ENCODE measurements at places on chromosomes 7 and 10.

GRCh38 chr7:101216860-101217387, 457 bp downstream of the PLOD3 start:
- DNase-seq = peak; percentile 41

GRCh38 chr10:48474765-48475365, 130.0 kb downstream of the ARHGAP22 start:
- no peak for DNase-seq

DNA sequence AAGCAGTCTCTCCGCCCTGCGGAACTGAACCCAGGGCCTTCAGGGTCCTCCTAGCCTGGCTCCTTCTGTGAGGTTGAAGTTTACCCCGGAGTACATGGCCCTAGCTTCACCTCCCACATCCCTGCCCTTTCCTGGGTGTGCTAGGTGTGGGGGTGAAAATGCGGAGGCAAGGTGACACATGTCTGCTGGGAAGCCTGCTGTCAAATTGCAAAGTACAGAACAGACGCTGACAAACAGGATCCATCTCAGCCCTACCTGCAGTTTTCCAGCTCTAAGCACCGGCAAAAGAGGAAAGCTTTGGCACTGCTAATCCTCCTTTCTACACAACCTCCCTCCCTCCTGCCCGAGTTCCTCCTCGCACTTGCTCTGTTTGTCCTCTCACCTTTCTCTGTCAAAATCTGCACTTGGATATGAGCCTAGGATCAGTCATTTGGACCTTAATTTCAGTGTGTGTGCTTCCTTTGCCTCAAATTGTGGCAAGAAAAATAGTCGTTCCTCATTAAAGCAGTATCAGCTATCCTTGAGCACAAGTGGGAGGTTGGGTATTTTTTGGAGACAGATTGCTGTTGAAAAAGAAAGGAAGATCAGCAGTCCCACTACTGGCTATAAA, 14.4 kb upstream of the GPR15LG start:
- DNase-seq = no peak

DNA sequence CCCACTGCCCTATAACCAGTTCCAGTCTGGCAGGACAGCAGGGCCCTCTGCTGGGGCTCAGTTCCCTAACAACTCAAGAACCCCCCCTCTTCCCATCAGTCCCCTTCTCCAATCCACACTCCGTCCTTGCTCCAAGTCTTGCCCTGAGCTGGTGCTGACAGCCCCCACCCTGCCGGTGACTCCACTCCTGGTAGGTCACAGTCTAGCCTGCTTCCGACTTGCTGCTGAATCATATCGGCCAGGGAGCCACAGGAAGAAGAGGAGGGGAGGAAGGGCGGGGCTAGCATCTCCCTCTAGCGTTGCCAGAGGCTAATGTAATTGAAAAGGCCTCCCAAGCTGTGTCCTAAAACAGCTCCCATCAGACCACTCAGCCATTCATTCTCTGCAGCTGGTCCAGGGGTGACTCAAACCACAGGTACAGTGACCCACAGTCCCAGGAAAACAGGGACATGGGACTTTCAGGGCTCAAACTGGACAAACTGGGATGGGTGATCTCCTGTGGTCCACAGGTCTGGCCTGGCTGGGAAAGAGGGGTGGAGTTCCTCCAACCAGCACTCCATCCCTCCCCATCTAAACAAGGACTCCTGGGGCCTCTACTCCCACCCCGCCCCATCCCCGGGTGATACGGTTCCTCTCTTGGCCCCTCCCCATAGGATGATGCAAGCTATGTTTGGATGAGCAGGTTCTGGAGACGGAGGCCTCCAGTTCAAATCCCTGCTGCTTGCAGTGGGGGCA, 158.8 kb downstream of the SH3PXD2A start:
- no peak for DNase-seq

- no peak for DNase-seq
Observed at GRCh38 chr7:131849472-131849871, 293.0 kb upstream of the PODXL start.

DNA sequence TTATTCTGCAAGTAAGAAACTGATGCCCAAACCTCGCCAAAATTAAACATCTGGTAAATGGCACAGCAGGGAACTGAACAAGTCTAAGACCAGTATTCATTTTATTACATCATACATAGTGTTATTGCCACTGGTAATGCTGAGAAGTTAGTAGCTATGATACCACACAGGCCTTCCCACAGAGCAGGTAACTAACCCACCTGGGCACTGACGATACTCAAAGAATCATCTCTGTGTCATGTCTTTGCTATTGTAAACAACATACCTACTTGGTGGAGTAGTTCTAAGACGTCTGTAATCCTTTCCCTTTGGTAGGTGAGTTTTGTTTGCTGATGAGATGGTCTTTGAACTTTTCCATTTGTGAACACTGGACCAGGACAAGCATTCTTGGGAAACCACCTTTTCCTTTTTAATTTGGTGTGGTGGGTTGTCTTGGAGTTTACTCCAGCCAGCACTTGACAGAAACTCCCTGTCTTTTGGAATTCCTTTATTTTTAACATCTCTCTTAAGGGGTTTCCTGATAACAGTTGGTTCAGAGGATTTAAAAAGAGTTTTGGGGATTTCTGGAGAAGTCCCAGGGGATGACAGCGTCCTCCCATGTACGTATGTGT, 40.9 kb downstream of the PDSS1 start:
- DNase-seq = no peak

DNA sequence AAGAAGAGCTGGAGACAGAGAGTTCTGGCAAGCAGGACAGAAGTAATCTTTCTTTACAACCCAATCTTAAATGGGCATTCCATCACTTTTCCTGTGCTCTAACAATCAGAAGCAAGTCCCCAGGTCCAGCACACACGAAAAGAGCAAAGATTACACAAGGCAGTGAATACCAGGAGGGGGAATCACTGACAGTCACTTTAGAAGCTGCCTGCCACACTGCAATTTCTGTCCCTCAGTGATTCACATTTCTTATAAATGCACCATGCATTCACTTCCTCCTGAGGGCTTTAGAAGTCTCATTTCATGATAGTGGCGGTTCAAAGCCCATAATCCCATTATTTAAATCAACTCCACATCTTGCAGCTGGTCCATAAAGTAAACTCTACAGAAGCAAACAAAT, 362.5 kb downstream of the POM121L12 start:
- no peak for DNase-seq

DNA sequence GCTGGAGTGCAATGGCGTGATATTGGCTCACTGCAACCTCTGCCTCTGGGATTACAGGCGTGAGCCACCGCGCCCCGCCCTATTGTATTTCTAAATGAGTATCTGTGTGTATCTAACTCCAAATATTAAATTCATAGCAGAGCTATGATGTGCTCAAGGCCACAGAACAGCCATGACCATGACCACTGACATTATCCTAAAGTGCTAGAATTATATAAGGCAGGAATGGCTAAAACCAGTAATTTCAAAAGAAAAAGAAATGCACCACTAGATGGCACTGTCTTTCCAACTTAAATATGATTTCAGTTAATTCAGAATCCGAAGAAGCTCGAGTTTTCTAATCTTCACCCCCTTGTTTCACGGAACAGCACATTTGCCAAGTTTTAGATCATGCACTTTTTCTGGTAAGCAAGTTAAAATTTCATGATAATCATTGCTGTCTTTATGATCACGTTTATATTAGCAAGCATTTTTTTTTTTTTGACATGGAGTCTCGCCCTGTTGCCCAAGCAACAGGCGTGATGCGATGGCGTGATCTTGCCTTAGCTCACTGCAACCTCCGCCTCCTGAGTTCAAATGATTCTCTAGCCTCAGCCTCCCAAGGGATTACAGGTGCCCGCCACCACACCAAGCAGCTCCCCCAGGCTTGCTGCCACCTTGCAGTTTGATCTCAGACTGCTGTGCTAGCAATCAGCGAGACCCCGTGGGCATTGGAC, 65.3 kb downstream of the OR13A1 start:
- no peak for DNase-seq

DNA sequence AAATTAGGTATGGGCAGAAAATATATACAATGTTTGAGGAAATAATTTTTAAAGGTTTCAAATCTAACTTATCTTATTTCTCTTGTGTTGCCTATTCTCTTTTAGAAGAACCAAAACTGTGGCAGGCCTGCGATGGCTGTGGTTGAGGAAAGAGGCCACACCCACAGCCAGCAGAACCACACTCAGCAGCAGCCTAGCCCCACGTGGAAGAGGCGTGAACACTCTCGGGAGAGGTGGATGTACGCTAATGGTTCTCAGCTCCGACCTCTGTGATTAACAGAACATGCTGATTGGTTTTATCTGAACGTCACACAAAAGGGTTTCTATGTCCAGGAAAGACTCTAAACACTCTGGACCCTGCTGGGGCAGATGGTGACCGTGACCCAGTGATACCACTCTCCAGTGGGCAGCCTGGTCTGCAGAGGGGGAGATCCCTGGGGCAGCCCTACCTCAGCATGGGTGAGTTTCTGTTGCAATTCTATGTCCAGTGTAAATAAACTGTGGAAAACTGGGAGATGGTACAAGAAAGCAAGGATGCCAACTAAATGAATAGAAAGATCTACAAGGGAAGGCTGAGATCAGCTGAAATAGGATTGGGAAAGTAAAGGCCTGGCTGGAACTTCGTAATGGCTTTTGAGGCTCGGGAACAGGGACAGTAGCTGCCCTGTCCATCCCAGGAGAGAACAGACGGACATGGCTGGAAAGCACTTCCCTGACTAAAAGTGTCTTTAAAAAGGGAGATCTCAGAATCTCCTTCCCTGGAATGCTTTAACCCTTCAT, 26.6 kb downstream of the DIP2C start:
- DNase-seq = no peak

DNA sequence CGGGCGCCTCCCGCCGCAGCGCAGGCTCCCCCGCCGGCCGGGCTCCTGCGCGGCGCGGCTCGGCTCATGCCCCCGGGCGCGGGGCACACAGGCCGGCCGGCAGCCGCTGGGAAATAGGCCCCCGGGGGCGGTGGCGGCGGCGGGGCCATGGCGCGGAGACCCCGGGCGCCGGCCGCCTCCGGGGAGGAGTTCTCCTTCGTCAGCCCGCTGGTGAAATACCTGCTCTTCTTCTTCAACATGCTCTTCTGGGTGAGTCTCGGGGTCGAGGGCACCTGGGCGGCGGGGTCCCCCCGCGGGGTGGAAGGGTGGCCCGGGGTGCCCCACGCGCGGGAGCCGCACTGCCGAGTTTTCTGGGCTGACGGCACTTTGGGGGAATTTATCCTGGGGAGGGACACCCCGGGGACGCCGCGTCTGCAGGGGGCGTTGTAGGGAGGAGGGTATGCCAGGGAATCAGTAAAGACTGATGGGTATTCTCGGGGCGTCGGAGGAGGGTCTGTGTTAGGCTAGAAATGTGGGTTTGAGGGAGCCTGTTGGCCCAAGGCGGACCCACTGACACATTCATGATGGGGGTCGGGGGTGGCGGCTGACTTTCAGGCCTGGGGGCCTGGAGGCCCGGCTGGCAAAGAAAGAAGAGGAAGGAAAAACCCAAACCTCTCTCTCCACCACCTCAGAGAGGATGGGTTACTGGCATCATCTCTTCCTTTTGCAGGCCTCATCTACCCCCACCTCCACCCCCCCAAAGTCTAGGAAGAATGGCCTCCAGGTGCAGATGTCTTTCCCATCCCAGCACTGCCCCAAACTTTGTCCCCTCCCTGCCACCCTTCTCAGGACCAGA, 544 bp downstream of the TSPAN33 start:
- DNase-seq = no peak

- no peak for DNase-seq
Observed at GRCh38 chr7:80520199-80520598, 8.3 kb upstream of the GNAT3 start.

DNA sequence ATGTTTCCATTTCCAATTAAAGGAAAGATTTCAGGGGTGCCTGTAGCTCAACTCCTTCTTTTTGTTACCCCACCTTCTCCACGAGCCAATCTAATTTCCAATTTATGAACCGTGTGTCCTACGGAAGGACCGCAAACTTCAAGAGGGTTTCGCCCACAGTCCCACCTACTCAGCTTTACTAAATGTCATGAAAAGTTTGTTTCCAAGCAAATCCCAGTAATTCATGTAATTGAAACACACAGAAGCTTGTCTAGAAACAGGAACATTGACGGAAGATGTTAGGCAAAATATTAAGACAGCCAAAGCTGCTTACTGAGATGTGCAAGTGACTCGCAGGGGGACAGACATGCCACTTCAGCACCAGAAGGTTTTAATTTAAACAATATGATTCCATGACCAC, 32.9 kb upstream of the LYZL1 start:
- DNase-seq = no peak

GRCh38 chr10:125057158-125058001, 103.0 kb downstream of the CTBP2 start:
- no peak for DNase-seq

DNA sequence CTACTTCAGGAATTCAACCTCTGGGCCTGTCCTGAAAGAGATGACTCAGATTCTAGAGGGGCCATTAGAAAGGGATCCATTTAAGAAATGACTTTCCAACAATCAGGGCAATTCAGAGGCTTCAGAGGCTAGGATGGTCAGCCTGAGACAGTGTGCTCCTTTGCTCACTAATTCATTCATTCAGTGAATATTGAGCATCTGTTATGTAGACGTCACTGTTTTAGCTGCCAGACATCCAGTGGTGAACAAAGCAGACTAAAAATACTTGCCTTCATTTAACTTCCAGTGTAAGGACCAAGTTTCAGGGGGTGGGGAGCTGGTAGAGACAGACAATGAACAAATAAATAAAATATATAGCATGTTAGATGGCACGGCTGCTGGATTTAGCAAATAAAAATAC, 1.6 kb downstream of the KIAA1217 start:
- no peak for DNase-seq
